LNCaP clone FGC (cell line): ENCODE measurements at places on chromosomes 6 and 20.

DNA sequence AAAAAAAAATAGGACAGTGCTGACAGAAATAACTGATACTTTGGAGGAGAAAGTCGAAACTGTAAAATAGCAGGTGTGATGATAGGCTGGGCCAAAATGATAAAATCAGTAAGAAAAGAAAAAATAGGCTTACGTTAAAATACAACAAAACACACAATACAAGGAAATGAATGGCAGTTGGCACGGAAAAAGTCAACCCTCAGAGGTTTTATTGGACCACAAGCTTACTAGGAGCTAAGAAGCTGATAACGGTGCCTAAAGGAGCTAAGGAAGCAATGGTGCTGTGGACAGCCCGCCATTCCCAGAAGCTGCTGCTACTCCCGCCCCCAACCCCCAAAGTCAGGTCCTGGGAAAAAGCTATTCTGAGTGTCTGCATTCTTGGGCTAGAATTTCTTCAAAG is 55.9 kb upstream of the RNF146 start:
- no peak for DNase-seq

DNA sequence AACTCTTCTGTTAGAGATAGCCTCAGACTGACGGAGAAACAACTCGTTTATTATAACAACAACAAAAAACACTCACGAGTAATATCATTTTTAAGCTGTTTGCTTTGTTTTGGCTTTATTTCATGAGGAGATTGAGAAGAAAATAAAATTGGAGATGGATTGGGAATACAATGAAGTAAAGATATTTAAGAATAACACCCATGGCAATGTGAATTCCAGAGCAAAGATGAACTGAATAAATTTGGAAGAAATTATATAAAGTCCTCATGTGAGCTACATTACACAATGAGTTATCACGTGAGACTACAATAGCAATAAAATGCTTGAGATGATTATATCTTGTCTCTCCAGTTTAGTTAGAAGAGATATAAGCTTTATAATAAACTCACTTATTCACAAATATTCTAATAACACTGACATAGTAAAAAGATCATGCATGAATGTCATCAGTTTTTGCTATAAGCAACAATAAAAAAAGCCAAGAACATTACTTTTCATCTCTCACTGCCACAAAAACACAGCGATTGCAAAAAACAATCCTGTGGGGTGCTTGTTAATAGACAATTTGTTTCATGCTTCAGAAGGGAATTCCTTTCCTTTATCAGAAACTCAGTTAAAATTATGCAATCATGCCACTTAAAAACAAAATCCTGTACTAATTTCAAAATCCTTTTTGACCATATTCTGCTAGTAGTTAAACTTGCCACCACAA is 696.7 kb upstream of the MARCKS start:
- DNase-seq, result no peak

DNA sequence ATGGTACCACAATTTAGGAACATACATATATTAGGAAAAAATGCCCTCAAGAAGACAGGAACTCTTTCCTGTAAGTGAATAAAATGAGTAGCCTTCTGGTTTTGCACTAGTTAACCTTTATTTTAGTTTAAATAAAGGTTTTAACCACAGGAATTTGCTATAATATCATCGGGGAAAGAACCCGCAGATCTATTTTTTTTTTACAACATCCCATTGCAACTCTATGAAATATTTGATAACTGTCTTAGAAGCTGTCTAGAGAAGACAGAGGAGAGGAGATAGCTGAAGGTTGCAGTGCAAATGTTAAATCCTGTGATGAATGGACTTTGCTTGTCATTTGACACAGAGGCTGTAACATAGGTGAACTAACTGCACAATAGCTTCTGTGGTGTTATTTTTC is 69.5 kb downstream of the TINAG start:
- no peak for DNase-seq

GRCh38 chr6:48744948-48745347 is 634.0 kb upstream of the PTCHD4 start:
- DNase-seq, result no peak

DNA sequence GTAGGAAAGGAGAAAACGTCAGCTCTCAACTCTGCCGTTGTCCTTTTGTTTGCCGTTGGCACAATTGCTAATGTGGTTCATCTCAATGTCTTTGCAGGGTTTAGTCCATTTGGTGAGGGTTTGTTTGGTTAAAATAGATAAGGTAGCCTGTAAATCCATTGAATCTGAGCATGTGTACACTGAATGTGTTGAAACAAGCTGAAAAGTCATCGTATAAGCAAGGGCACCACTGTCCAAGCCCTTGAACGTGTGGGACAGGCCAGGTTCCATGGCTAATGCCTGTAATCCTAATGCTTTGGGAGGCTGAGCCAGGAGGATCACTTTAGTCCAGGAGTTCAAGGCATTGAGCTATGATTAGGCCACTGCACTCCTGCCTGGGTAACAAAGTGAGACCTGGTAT is 224.7 kb upstream of the PLCB4 start:
- DNase-seq, result no peak

GRCh38 chr6:108293527-108294296 is 1.1 kb upstream of the AFG1L start:
- no peak for DNase-seq

DNA sequence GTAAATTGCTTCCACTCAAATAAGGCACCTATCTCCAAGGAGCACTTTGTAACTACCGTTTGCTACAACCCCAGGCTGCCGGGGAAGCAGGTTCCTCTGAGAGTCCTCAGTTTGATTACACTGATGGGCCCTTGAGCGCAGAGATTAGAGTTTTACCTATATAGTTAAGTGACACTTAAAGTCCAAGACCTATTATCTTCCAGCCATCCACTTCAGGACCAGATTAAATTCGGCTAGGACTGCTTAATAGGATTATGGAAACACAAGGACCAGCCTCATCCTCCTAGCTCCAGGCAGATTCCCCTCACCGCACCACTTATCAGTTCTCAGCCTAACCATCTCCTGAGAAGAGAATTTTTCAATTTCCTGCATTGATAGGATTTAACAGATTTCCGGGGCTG is 64.7 kb upstream of the TIAM2 start:
- DNase-seq, result no peak

GRCh38 chr20:32605167-32605656 is 20.1 kb upstream of the NOL4L start:
- DNase-seq, result no peak

- no peak for DNase-seq
These were observed 588.4 kb upstream of the BTBD3 start for GRCh38 chr20:11329271-11329670.
